SHP77 treated with DMSO at 0.1 percent for 48 hours (cell line): ENCODE measurements at places on chromosomes 13 and 19.

DNA sequence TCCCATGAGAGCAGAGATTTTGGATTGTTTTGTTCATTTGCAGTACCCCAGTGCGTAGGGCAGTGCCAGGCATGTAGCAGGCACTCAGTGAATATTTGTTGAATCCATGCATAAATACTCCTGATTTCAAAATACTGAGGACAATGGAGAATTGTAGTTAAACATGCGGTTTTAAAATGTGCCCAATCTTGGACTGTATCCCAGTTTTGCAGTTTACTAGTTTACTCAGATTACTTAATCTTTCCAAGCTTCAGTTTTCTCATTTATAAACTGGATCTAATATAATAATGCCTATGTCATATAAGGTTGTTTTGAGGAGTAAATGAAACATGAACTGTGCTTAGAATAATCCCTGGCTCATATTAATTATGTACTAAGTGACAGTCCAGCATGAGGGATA, 39.0 kb downstream of the RCBTB2 start:
- no peak for DNase-seq

GRCh38 chr13:23865026-23865425, 24.2 kb downstream of the MIPEP start:
- no peak for DNase-seq

GRCh38 chr13:111142472-111142871, 27.4 kb downstream of the ARHGEF7 start:
- no peak for DNase-seq

GRCh38 chr19:47805313-47805712, 962 bp upstream of the TPRX1 start:
- no peak for DNase-seq

- peak; percentile 4 for DNase-seq
These were observed 17.3 kb downstream of the SBK2 start for GRCh38 chr19:55519451-55520311.

- DNase-seq: no peak
These were observed 175.4 kb downstream of the KLF12 start for GRCh38 chr13:73958657-73959397.

GRCh38 chr19:35049456-35049855, 7.9 kb downstream of the HPN start:
- DNase-seq: no peak
